ENCODE measurements at places on chromosomes 1 and 21.
A peak's percentile ranks its signal among the peaks of the same experiment; 100 is the strongest.

- DNase-seq = no peak
Observed at GRCh38 chr1:145956361-145956760, 1.5 kb downstream of the LIX1L start.

- DNase-seq = peak; percentile 29
Observed at GRCh38 chr1:39091845-39092645, 65.9 kb downstream of the NDUFS5 start.

DNA sequence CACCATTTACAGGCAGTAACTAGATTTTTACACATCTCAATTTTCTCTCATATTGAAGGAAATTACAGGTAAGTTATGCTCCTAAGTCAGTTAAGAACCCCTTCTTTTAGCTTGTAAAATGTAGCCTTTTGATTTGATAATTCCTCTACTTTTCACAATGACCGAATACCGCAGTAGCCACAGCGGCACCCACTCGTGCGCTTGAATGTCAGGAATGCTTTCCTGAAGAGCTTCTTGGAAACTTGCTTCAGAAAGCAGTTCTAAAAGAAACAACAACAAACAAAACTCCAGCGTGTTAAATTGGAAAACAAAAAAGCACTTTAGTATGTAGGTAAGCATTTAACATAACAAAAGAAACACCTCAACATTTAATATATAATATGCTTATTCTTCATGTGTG lies 9.9 kb upstream of the DNTTIP2 start:
- no peak for DNase-seq

GRCh38 chr1:5597991-5598823 lies 394.0 kb downstream of the NPHP4 start:
- no peak for DNase-seq

- no peak for DNase-seq
Observed at GRCh38 chr1:202597090-202597761, 113.0 kb downstream of the SYT2 start.

DNA sequence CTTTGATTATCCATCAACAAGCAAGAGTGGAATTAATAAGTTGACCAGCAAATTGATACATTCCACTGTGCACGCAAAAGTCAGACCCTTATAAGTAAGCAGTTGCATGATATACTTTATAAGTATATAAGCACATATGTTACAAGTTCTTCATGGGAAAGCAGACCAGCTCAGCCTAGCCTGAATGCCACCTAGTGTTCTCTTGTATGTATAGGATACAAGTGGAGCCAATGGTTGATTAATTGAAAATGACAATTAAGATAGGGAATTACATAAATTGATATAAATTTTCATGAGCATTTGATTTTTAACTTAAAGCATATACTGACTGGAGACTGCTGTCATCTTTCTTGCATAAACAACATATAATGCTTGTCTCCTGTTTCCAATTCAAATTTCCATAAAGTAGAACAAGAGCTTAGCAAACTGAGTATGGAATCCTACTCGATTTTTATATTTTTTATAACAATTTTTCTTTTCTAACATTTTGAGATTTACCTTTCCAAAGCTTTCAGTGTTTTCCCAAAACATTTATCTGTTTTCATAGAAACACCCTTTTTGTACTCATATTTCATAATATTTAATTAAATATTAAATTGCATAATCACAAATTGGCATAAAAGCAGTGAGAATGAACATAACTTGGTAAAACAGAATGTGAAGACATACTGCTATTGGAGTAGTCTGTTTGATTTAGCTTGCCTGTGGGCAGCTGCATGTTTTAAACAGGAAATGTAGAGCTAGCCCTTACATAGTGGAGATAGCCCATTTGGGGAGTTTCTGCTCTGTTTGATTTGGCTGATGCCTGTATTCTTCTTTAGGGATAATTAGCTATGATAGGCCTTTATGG lies 62.8 kb downstream of the MAGI3 start:
- no peak for DNase-seq

GRCh38 chr1:66535853-66536252 lies 1.9 kb downstream of the SGIP1 start:
- DNase-seq = no peak
